Sigmoid colon (tissue), 7 donors: ENCODE measurements at places on chromosomes 7 and 10.

DNA sequence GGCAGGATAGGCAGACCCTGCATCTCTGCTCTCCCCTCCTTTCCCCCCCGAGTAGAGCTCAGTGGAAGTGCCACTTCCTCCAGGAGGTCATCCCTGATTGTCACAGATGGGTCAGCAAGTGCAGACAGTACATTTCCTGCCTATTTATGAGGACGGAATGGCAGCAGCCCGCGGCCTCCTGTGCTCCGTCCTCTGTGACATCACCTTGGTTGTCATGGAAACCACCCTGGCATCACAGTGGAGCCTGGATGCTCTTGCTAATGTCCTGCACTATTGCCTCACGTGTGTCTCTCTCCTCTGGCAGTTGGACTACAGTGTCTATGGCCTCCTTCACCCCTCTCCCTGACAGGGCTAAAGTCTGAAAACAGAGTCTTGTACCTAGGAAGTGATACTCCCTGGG lies 148.6 kb downstream of the SH3PXD2A start:
- H3K4me1 ChIP-seq: no peaks in the 10 kb centered on the region
- no peak overlapping the region for H3K4me3 ChIP-seq
- no peaks in the 10 kb centered on the region for H3K27me3 ChIP-seq
- H3K36me3 ChIP-seq: no peaks in the 10 kb centered on the region

DNA sequence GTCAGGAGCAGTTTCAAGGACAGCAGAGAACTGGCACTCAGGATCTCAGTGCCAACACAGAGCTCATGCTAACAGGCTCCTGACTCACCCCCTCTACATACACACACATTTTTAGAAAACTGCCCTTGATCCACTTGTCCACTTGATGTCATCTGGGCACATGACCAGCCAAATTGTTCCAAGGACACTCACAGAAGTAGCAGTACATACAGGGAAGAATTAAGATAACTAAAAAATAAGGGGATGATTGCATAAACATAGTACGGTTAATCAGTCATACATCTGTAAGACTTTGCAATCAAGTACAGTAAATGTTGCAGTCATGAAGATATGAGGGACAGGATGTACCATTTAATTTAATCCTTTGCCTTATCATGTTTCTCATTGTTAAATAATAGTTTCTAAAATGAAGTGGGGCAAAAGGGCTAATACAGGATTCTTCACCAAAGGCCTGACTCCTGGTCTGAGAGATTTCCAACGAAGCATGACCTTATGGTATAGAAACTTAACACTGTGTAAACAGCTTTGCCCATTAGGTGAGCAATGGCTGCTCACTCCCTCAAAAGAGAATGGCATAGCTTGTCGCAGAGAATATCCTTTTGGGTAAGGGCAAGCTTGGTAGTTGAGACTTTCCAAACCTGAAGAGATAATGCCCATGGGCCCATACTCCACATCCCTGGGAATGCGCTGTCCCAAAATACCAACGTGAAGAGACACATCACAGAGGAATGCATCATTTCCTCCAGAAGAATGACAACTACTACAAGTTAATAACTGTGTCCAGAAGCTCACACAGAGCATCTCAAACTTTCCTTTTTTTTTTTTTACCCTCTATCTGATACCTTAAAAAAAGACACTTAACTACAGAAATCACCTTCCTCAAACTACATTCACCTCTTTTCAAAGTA lies 94.1 kb downstream of the ARMH3 start:
- no peak overlapping the region for H3K27ac ChIP-seq
- no peak overlapping the region for H3K4me3 ChIP-seq
- DNase-seq: no peak
- H3K27me3 ChIP-seq: no peaks in the 10 kb centered on the region

DNA sequence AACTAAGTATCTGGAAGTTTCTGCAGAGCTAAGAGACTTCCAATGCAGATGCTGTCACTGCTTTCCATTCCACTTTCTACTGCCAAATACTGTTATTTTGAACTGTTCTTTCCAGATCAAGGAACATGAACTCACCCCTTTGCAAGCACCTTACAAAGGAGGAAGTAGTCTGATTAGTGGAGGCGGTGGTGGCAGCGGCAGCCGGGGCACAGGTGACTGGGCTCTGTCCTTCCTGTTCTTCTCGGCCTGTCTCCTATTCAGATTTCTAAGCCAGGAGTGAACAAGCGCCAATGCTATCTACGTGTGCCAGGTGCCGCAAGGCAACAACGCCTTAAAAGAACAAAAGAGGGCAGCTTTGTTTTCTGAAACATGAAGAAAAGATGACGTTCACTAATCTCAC lies 44.9 kb downstream of the BEND7 start:
- H3K27me3 ChIP-seq: no peaks in the 10 kb centered on the region
- H3K36me3 ChIP-seq: peaks cover 7% of the 10 kb centered on the region
- DNase-seq: no peak
- H3K27ac ChIP-seq: no peak overlapping the region

- H3K27ac ChIP-seq: no peak overlapping the region
- no peaks in the 10 kb centered on the region for H3K36me3 ChIP-seq
- no peaks in the 10 kb centered on the region for H3K27me3 ChIP-seq
Observed at GRCh38 chr7:44461387-44461786, 29.1 kb downstream of the NUDCD3 start.

DNA sequence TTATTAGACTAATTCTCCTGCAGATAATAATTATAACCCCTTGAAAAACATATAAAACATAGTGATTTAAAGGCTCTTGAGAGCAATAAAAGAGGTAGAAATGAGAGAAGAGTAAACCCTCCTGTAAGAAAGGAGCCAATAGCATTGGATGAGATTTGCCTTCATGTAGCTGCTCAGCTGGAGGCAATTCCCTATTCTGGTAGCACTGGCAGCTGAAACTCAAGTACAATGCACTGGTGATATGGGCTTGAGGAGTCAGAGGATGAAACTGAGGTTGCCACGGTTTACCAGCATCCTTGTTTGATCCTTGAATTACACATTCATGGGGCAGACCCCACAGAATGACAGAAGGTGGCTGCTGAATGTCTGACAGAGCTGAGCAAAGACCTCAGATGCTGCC lies 76.4 kb downstream of the CTTNBP2 start:
- H3K4me3 ChIP-seq: no peak overlapping the region
- no peak for DNase-seq
- no peaks in the 10 kb centered on the region for H3K27me3 ChIP-seq
- no peaks in the 10 kb centered on the region for H3K36me3 ChIP-seq

- no peak overlapping the region for H3K27ac ChIP-seq
- H3K36me3 ChIP-seq: no peaks in the 10 kb centered on the region
- no peaks in the 10 kb centered on the region for H3K27me3 ChIP-seq
- no peak for DNase-seq
- H3K4me3 ChIP-seq: no peak overlapping the region
Observed at GRCh38 chr10:123485341-123485960, 180.7 kb upstream of the GPR26 start.

DNA sequence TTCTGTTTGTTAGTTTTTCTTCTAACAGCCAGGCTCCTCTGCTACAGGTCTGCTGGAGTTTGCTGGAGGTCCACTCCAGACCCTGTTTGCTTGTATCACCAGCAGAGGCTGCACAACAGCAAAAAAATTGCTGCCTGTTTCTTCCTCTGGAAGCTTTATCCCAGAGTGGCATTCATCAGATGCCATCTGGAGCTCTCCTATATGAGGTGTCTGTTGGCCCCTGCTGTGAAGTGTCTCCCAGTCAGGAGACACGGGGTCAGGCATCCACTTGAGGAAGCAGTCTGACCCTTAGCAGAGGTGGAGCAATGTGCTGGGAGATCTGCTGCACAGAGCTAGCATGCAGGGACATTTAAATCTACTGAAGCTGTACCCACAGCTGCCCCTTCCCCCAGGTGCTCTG lies 26.7 kb upstream of the CROT start:
- no peaks in the 10 kb centered on the region for H3K4me1 ChIP-seq
- DNase-seq: no peak
- no peaks in the 10 kb centered on the region for H3K27me3 ChIP-seq
- H3K36me3 ChIP-seq: no peaks in the 10 kb centered on the region
- H3K4me3 ChIP-seq: no peak overlapping the region
